AG04450 (cell line): ENCODE measurements at places on chromosomes 2 and 18.

- no peak for DNase-seq
These were observed 36.7 kb downstream of the TTC39C start for GRCh38 chr18:24051031-24051947.

DNA sequence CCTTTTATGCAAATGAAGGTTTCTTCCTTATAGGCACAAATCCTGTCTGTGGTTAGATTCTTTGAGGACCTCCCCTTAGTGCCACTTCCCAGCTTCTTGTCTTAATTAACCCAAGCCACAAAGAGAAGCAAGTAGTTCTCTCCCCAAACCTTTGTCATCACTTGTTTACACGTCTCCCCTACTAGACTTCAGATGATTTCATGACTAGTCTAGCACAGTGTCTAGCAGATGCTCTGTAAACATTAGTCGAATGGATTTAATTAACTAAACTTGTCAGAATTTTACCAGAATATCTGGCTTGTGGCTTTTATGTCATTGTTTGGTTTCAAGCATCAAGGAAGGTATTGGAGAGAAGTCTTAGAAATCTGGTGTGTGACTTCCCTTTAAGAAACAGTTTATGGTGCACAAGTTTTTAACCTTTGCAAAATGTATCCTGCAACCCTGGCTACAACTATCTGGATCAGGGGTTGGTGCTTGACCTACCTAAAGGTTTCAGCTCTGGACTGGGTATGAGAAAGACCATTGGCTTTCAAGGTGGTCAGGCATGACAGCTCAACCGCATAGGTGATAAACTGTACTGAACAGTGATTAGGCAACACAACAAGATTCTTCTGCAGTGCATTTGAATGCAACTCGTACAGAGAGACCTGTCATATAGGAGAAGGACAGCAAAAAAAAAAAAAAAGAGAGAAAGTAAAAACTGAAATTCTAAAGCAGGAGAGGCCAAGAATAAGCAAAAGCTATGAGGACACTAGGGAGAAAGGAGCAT is 93.2 kb upstream of the CCDC150 start:
- DNase-seq: no peak

DNA sequence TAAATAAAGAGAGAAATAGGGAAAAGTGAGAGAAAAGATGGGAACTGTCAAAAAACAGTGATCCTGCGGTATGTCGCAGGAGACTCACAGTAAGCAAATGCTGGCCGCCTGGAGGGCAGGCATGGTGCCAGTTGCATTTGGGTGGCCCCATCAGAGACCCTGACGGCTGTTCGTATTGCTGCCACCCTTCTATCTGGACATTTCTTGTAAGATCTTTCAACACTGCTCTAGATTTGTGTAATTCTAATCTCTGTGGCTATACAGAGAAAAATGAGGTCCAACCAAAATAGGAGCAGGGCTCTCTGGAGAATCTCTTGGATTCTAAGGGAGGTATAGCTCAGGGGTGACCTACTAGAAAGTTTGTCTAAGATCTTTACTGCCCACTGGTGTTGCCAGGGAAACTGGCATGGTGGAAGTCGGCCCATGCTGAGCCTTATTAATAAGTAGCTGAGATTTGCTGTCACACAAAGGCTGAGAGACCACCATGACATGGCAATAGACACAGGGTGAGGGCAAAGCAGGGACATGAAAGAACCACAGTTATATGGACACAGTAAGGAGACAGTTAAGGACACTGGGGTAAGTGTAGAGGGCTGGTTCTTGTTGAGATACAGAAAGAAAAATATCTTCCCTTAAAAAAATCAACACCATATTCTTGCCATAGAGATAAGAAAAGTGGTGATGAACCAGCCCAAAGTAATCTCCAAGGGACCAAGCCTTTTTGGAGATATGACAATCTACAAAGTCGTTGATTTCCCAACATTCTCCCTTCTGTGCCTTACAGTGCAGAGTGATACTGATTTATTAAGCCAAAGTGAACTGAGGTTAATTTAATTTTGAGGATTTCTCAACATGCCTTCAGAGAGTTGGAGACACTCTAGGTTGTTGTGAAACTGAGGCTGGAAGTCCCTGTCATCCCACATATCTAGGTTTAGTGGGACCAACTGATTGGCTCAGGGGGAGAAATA is 26.4 kb upstream of the FZD7 start:
- DNase-seq: no peak

- no peak for DNase-seq
These were observed 960.9 kb downstream of the CBLN2 start for GRCh38 chr18:71583252-71583651.

- DNase-seq: no peak
These were observed 6.3 kb upstream of the PARD3B start for GRCh38 chr2:204539019-204539385.

DNA sequence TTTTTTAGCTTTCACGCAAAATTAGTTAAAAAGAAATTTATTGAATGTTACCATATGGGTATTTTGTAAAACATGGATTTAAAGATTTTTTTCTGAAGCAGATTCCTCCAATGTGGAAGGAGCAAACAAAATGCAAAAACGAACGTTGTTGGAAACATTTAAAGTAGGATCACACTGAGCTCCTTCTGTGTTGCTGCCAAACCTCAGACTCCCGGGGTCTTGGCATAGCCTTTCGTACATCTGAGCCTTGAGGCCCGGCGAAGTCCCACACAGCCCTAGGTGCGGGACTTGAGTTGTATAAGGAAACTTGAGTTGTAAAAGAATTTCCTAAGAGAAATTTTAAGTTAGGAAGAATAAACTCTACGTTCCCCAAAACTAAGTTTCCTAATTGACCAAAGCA is 52.0 kb upstream of the CD226 start:
- DNase-seq: no peak

DNA sequence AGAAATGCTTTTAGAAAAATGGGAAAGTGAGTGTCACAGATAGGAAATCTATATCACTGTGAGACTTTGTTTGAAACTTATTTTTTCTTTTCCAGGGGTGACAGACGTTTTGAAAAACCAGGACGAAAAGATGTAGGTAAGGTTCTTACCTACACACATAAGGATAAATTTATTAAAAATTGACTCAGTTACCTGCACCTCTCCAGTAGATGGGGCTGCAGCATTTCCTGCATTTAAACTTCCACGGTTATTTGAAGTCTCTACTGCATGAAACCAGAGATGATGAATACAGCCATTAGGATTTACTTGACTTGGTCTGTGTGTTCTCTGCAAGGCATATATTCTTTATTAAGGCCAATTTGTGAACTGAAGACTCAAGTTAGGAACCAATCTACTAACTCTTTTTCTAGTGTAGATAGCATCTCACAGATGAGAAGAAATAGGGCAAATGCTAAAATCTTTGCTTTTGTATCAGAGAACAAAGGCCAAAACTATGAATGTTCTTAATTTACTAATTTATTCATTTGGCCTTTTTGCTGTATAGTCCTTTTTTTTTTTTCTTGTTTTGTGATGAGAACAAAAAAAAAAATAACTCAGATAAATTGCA is 15.0 kb downstream of the KCNJ13 start:
- no peak for DNase-seq
